AG08396 (cell line): ENCODE measurements at places on chromosomes 3 and 15.

GRCh38 chr3:163821841-163822240, 1256.5 kb downstream of the SI start:
- DNase-seq, result no peak

GRCh38 chr15:50355619-50355905, 564 bp upstream of the GABPB1 start:
- no peak for DNase-seq

DNA sequence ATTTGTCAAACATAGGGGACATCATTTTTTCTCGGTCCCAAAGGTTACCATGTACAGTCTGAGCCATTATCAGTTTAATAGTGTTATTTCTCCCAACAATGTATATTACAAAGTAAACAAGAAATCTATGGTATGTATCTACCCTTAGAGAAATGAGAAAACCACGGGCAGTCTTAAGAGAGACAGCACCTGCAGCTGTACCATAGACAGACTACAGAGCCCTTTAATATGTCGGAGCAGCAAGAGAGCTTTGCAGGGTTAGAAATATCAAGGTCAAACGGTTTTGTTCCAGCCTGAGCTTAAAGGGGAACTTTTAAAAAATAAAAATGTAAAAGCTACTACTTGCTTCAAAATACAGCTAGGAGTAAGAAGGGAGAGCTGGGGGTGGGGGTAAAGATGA, 53.2 kb downstream of the SH3BP5 start:
- no peak for DNase-seq

DNA sequence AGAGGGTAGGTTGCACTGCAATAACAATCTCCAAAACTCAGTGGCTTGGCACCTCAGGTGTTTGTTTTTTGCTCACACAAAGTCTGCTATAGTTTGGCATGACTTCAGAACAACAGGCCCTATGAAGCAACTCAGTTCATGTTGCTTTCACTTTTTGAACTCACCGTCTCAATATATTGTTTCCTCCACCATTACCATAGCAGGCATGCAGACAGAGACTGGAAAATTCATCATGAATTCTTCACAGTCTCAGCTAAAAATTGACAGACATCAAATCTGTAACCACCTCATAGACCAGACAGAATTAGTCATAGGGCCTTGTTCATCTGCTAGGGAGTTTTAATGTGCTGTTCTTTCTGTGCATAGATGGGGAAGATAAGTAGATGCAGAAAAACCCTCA, 161.4 kb upstream of the POU1F1 start:
- DNase-seq, result no peak

GRCh38 chr3:51721062-51721745, 14.3 kb downstream of the GRM2 start:
- no peak for DNase-seq

GRCh38 chr15:63460210-63461155, 43.9 kb upstream of the USP3 start:
- no peak for DNase-seq

- DNase-seq, result no peak
Observed at GRCh38 chr3:104873331-104873730, 493.4 kb upstream of the ALCAM start.

DNA sequence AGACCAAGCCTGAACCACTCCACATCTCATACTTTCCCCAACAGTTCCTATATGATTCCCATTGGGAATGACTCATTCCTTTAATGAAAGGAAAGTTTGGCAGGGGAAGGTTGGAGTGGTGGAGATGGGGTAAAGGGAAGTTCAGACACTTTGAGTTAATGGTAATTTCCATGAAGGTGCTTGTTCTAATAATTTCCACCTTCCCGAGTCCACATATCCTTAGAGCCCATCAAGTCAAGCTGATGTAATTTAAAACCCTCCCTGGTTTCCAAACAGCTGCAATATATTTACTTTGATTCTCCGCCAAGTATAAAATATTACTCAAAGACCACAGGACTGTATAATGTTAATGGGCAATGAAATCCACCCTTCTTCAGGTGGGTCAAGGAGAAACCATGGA, 95.0 kb upstream of the GALNT15 start:
- DNase-seq, result no peak

GRCh38 chr3:168620854-168621253, 525.1 kb upstream of the GOLIM4 start:
- DNase-seq, result peak; percentile 25

DNA sequence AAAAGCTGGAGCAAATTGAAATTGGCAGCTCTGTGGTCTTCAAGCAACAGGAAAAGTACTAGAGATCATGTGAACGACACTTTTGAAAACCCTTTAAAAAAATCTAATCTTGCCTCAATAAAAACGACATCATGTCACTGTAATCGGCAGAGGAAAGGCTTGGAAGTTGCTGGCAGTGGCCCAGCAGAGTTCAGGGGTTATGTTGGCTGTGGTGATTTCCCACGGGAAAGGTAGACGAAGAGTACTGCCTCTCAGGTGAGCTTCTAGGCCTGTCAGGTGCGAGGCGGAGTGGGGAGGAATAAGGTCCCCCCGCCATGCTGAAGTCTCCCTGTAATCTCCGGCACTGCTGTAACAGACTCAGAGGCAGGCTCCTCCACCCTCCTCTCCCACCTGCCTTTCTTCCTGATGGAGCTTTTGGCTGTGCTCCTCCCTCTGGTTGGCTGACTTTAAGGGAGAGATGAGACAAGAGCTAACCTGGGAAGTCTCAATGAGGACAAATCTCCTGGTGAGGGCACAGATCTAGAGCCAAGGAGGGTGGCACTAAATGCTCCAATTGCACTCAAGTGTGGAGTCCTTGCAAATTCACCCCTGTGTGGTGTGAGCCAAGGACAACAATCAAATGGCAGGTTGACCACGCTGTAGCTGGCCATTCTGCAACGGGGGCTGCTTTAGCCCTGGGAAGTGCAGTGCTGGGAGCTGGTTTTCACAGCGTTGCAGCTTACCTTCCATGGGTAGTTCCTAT, 18.7 kb upstream of the HES1 start:
- no peak for DNase-seq

GRCh38 chr3:153704115-153704514, 417.1 kb upstream of the ARHGEF26 start:
- DNase-seq, result no peak

DNA sequence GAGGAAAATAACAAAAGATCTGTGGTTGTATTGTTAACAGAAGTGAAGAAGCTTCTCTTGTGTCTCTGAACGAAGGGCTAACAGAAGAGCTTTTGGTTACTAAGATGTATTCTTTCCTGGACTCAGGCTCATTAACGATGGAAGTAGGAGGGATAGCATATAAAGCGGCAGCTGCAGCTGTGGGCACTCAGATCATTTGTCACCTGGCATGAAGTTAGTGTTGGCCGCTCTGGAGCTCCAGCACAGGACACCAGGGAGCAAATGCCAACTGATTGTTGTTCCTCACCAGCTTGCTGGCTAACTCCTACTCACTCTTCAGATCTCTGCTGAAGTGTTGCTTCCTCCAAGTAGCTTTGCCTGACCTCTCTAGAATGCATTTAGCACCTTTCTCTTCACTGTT, 15.5 kb upstream of the SLITRK3 start:
- no peak for DNase-seq

DNA sequence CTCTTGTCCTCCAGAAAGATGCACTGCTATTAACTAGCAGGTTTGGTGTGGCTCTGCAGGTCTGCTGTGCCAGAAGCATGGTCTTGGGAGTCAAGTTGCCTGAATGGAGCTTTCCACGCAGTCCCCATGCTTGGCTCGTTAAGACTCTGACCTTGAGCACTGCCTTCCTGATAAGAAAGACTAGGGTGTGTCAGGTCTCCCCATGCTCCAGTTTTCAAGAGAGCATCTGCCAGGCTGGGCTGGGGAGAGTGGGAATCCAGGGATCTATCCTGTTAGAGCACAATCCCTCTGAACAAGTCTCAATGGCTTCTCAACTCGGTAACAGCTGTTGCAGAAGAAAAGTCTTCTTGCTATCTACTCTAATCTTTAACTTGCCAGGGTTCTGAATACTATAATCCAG, 98.2 kb downstream of the TJP1 start:
- DNase-seq, result no peak

DNA sequence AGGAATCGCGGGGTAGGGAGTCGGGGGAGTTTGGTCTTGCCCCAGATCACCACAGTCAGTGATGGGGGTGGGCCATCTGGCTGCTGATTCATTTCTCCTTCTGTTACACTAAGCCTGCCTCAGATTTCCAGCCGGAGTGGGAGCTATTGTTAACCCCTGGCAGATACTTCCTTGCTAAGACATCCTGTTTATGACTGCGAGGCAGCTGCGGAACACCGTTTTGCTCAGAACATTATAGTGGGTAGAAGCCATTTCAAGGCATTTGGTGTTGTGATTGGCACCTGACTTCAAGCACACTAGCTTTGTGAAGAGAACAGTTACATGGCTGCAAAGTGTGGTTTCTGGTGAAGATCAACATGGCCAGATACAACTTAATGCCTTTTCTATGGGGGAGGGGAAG, 73.8 kb downstream of the FLNB start:
- no peak for DNase-seq
